Lung (tissue), 17 donors: ENCODE measurements at places on chromosomes 4 and X. TPM values are rescaled to one million over a fixed set of nuclear protein-coding genes. Genes with fewer than 3 reads are reported as not detected.

The SRPX gene
- total RNA-seq = 47.6 TPM

The MAGEC1 gene
- not detected for total RNA-seq

- H3K27ac ChIP-seq = no peak overlapping the region
- peaks cover 8% of the 10 kb centered on the region for H3K4me1 ChIP-seq
- peak; percentile 11 for DNase-seq
- no peaks in the 10 kb centered on the region for H3K27me3 ChIP-seq
- no peaks in the 10 kb centered on the region for H3K36me3 ChIP-seq
Observed at GRCh38 chr4:148067301-148067916, 335.5 kb downstream of the ARHGAP10 start.

The CT55 gene
- total RNA-seq = not detected

The UBL4A gene
- 38.2 TPM for total RNA-seq

GRCh38 chr4:48015216-48015615 is 1.3 kb downstream of the CNGA1 start:
- no peak for DNase-seq
- H3K4me1 ChIP-seq = no peaks in the 10 kb centered on the region
- peaks cover 8% of the 10 kb centered on the region for H3K27me3 ChIP-seq
- no peak overlapping the region for H3K27ac ChIP-seq

The CLDN34 gene
- total RNA-seq = 1.3 TPM

The TCEAL6 gene
- total RNA-seq = not detected

- no peaks in the 10 kb centered on the region for H3K36me3 ChIP-seq
- H3K27me3 ChIP-seq = no peaks in the 10 kb centered on the region
- no peak overlapping the region for H3K27ac ChIP-seq
- H3K4me1 ChIP-seq = no peaks in the 10 kb centered on the region
- no peak overlapping the region for H3K4me3 ChIP-seq
Observed at GRCh38 chrX:53481093-53481492, 46.9 kb upstream of the HSD17B10 start.

GRCh38 chr4:174259580-174259979 is 23.9 kb downstream of the FBXO8 start:
- DNase-seq = no peak
- no peaks in the 10 kb centered on the region for H3K27me3 ChIP-seq
- H3K4me3 ChIP-seq = no peak overlapping the region
- H3K4me1 ChIP-seq = no peaks in the 10 kb centered on the region

- no peak overlapping the region for H3K4me3 ChIP-seq
- no peaks in the 10 kb centered on the region for H3K36me3 ChIP-seq
- DNase-seq = no peak
- no peaks in the 10 kb centered on the region for H3K4me1 ChIP-seq
- H3K27me3 ChIP-seq = peaks cover 2% of the 10 kb centered on the region
Observed at GRCh38 chr4:6152869-6153705, 47.3 kb downstream of the JAKMIP1 start.

DNA sequence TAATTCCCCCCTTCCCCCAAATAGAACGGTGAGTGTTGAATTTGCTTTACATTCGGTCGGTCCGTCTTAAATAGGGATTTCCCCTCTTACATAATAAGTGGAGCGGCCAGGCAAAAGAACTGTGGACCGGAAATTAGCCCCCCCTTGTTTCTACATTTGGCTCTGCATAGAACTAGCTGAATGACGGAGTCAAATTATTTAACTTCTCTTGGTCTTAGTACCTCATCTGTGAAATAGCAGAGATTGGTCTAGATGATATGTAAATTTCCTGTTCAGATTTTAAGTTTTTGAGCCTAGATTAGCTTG is 1.3 kb downstream of the SPATA18 start:
- no peak overlapping the region for H3K4me3 ChIP-seq
- DNase-seq = peak; percentile 42
- H3K36me3 ChIP-seq = no peaks in the 10 kb centered on the region
- H3K27ac ChIP-seq = no peak overlapping the region

DNA sequence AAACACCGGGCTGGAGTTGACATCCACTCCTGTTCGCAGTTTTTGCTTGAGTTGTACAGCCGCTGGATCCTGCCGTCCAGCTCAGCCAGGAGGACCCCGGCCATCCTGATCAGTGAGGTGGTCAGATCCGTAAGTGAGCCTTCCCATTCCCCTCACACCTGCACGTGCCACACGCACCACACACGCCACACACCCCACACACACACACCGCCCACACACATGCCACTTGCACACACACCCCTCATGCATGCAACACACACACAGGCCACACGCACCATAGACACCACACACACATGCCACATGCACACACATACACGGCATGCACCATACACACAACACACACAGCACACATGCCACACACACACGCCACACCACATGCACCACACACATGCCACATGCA is 20.1 kb upstream of the MSANTD1 start:
- no peak overlapping the region for H3K27ac ChIP-seq
- no peaks in the 10 kb centered on the region for H3K27me3 ChIP-seq
- H3K4me3 ChIP-seq = no peak overlapping the region
- DNase-seq = no peak

The SPON2 gene
- total RNA-seq = 106 TPM

- H3K27ac ChIP-seq = no peak overlapping the region
- no peak for DNase-seq
- H3K36me3 ChIP-seq = no peaks in the 10 kb centered on the region
- peaks cover 5% of the 10 kb centered on the region for H3K4me1 ChIP-seq
- no peaks in the 10 kb centered on the region for H3K27me3 ChIP-seq
Observed at GRCh38 chr4:141246243-141246642, 25.5 kb downstream of the ZNF330 start.

The ANKRD37 gene
- 11.0 TPM for total RNA-seq

GRCh38 chr4:41039317-41039716 is 175.0 kb downstream of the APBB2 start:
- no peaks in the 10 kb centered on the region for H3K36me3 ChIP-seq
- H3K4me1 ChIP-seq = no peaks in the 10 kb centered on the region
- no peak overlapping the region for H3K27ac ChIP-seq
- H3K27me3 ChIP-seq = no peaks in the 10 kb centered on the region
- DNase-seq = no peak

DNA sequence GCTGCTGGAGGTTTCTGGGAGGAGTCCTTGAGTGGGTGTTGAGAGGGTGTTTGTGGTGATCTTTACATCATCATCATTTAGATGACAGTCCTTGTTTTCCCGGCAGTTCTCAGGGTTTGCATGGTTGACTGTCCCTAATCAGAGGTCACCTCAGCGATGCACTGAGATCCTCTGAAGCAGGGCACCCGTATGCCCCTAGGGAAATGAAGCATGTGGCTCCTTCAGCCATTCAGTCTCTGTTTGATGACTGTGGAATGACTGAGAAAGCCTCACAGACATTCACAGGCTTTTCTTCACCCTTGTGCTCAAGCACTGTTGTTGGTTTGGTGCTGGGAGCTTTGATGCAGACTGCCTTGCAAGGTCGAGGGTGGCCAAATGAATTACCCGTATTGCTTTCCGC is 474.7 kb downstream of the SPRY1 start:
- no peak overlapping the region for H3K27ac ChIP-seq
- no peak overlapping the region for H3K4me3 ChIP-seq
- H3K27me3 ChIP-seq = no peaks in the 10 kb centered on the region
- no peaks in the 10 kb centered on the region for H3K36me3 ChIP-seq
- DNase-seq = no peak

DNA sequence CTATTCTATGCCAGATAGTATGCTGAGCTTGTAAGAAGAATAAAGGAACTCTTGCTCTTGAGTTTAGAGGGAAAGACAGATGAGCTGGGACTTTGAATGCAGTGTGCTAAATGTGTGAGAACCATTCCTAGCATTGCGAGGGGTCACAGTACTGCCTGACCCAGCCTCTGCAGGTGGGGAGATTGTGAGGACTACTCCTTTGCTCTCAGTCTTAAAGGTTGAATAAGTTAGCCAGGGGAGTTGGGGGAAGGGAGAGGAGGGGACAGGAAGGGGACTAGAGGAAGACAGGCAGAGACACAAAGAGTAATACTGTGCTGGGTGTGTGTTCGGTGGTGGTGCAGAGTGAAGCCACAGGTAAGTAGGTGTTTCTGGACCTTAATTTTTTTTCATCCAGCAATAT is 41.7 kb downstream of the DCUN1D4 start:
- no peak overlapping the region for H3K4me3 ChIP-seq
- H3K36me3 ChIP-seq = peaks cover 13% of the 10 kb centered on the region
- H3K4me1 ChIP-seq = no peaks in the 10 kb centered on the region
- H3K27me3 ChIP-seq = no peaks in the 10 kb centered on the region

DNA sequence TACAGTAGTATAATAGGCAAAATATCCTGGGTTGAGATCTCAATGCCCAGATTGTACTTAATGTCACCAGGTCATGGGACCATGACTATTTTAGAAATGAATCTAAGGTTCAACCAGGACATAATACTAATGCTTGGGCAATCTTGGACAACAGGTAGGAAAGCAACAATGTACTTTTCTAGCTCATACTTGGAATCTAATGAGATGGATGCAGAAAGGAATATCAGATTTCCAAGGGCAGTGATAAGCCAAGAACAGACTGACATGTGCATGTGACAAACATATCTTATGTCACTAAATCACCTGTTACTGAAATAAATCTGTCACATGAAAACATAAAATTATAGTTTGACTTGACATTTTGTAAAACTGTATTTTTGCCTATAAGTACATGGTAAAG is 51.1 kb downstream of the RPS6KA3 start:
- no peaks in the 10 kb centered on the region for H3K36me3 ChIP-seq
- peaks cover 2% of the 10 kb centered on the region for H3K4me1 ChIP-seq
- no peak overlapping the region for H3K27ac ChIP-seq
- no peak for DNase-seq

DNA sequence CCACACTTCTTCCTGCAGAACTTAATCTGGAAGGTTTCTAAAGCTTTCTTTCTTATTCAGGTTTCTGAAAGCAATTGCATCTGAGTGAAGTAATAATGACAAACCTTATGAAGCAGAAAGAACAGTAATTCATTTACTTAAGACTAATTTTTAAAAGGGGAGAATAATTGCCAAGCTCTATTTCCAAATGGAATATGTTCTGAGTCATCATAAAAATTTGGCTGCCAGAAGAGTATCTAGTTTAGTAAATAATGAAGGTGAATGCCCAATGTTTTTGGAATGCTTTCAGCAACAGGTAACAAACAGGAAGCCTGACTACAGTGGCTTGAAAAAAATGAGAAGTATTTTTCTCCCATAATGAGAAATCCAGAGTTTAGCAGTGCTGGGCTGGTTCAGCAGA is 227.3 kb upstream of the TET2 start:
- DNase-seq = no peak
- no peak overlapping the region for H3K27ac ChIP-seq
- no peaks in the 10 kb centered on the region for H3K27me3 ChIP-seq
- H3K4me3 ChIP-seq = no peak overlapping the region

The F8A3 gene
- 6.0 TPM for total RNA-seq

DNA sequence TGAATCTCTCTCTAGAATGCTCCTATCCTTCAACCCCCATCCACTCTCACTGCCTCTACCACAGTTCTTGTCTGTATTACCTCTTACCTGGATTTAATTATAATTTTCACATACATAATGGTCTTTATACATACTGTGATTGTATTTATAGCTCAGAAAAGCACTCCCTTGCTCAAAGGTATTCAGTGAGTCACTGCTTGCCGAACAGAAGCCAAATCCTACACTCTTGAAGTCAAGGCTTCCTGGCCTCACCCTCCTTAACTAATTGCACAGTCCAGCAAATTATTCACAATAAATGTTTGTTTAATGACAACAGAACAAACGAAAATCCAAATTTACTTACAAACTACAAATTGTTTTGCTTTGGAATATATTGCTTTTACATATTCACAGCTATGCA is 159.5 kb downstream of the KLHL13 start:
- no peaks in the 10 kb centered on the region for H3K4me1 ChIP-seq
- H3K36me3 ChIP-seq = no peaks in the 10 kb centered on the region
- H3K27me3 ChIP-seq = no peaks in the 10 kb centered on the region
- H3K27ac ChIP-seq = no peak overlapping the region
- H3K4me3 ChIP-seq = no peak overlapping the region
- DNase-seq = no peak

- DNase-seq = no peak
- no peak overlapping the region for H3K4me3 ChIP-seq
- H3K27me3 ChIP-seq = peaks cover 54% of the 10 kb centered on the region
Observed at GRCh38 chrX:17414839-17415238, 39.8 kb downstream of the NHS start.

GRCh38 chr4:8236920-8237195 is 32.7 kb upstream of the HTRA3 start:
- no peak overlapping the region for H3K4me3 ChIP-seq
- no peak overlapping the region for H3K27ac ChIP-seq
- DNase-seq = no peak
- no peaks in the 10 kb centered on the region for H3K27me3 ChIP-seq

The CHRDL1 gene
- 43.2 TPM for total RNA-seq

- H3K36me3 ChIP-seq = no peaks in the 10 kb centered on the region
- H3K27ac ChIP-seq = no peak overlapping the region
- H3K27me3 ChIP-seq = no peaks in the 10 kb centered on the region
- H3K4me3 ChIP-seq = no peak overlapping the region
Observed at GRCh38 chr4:107009196-107009968, 26.7 kb downstream of the DKK2 start.

GRCh38 chr4:174450786-174451125 is 71.5 kb downstream of the HPGD start:
- no peaks in the 10 kb centered on the region for H3K4me1 ChIP-seq
- H3K36me3 ChIP-seq = no peaks in the 10 kb centered on the region
- no peaks in the 10 kb centered on the region for H3K27me3 ChIP-seq
- no peak for DNase-seq
- H3K4me3 ChIP-seq = no peak overlapping the region
- no peak overlapping the region for H3K27ac ChIP-seq

- H3K27ac ChIP-seq = no peak overlapping the region
- H3K4me3 ChIP-seq = no peak overlapping the region
- H3K36me3 ChIP-seq = no peaks in the 10 kb centered on the region
- no peak for DNase-seq
- no peaks in the 10 kb centered on the region for H3K27me3 ChIP-seq
Observed at GRCh38 chr4:105014635-105015034, 132.0 kb upstream of the TET2 start.

The GSTCD gene
- 14.0 TPM for total RNA-seq

The RBMXL3 gene
- not detected for total RNA-seq

- DNase-seq = peak; percentile 58
- H3K4me1 ChIP-seq = no peaks in the 10 kb centered on the region
Observed at GRCh38 chrX:49754233-49754857, 58.6 kb upstream of the PAGE1 start.

GRCh38 chrX:155632431-155633100 is 19.8 kb upstream of the TMLHE start:
- H3K27ac ChIP-seq = no peak overlapping the region
- no peak overlapping the region for H3K4me3 ChIP-seq
- H3K27me3 ChIP-seq = no peaks in the 10 kb centered on the region

GRCh38 chr4:58653251-58653650 is 1543.1 kb upstream of the IGFBP7 start:
- DNase-seq = no peak
- no peak overlapping the region for H3K27ac ChIP-seq
